Mesothelial cell of epicardium (in vitro differentiated cells): ENCODE measurements at places on chromosomes 6 and 20.

GRCh38 chr20:7159903-7160302, 392.4 kb downstream of the BMP2 start:
- DNase-seq: no peak

- DNase-seq: no peak
Observed at GRCh38 chr6:17182961-17183360, 81.1 kb downstream of the STMND1 start.

DNA sequence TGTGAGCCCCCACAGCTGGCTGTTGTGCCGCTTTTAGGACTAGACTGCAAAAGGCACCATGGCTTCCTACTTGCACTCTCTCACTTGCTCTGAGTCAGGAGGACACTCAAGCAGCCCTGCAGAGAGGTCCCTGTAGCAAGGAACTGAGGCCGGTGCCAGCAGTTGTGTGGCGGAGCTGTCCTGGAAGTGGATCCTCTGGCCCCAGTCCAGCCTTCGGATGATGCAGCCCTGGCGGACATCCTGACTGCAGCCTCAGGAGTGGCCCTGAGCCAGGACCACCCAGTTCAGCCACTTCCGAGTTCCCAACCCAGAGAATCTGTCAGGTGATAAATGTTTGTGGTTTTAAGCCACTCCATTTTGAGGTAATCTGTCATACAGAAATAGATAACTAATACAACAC, 17.5 kb downstream of the CTCFL start:
- DNase-seq: no peak

GRCh38 chr6:43276577-43277305, 21.3 kb upstream of the SLC22A7 start:
- no peak for DNase-seq

- no peak for DNase-seq
Observed at GRCh38 chr6:66478705-66479104, 771.7 kb upstream of the EYS start.

DNA sequence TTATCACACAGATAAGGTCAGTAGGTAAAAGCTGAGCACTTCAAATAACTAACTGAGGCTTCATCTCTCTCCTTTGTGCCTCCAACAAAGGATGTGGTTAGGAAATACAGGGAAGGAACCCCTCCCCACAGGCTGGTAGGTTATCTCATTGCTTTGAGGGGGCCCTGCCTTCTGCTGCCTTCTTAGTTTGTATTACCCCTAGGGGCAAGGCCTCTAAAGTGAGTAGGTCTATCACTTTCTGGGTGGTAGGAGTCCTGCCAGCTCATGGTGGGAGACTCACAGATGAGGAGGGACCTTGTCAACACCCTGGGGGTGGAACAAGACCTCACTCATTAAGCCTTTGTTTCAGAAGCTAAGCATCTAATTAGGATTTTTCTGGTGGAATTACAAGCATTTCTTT, 34.6 kb downstream of the EDN1 start:
- no peak for DNase-seq

DNA sequence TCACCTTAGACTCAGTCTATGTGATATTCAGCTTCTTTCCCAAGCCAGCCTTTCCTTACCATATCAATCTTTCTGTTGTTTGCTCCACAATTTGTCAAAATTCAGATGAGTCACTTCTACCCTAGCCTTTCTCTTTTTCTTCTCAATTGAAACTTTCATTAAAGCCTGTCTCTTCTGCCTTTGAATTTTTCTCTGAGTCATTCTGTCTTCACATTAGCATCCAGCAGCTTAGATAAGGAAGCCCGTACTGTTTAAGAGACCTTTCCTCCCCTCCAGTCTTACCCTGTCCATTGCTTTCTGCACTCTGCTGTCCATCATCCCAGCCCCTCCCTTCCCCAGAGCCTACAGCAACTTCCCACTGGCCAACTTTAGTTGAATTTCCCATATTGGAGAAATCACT, 34.9 kb upstream of the RALGAPA2 start:
- DNase-seq: no peak

DNA sequence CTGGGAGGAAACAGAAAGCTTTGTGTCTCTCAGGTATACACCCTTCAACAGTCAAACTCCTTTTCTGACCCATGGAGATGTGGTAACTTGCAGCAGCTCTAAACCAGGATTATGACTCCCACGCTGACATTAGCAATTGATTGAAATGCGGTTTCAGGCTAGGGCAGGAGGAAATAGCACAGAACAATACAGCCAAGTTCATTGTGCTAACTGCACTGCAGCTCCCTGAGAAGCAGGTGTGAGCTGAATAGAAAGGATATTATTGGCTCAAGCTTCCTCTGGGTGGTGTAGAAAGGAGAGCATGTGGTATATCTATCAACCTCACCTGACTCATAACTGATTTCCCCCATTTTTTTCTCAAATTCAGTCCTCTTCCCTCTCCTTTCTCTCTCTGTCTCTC, 612.3 kb upstream of the BTBD3 start:
- no peak for DNase-seq
